ENCODE measurements at places on chromosomes 13 and 19. TPM values are rescaled to one million over a fixed set of nuclear protein-coding genes. Genes with fewer than 3 reads are reported as not detected.

DNA sequence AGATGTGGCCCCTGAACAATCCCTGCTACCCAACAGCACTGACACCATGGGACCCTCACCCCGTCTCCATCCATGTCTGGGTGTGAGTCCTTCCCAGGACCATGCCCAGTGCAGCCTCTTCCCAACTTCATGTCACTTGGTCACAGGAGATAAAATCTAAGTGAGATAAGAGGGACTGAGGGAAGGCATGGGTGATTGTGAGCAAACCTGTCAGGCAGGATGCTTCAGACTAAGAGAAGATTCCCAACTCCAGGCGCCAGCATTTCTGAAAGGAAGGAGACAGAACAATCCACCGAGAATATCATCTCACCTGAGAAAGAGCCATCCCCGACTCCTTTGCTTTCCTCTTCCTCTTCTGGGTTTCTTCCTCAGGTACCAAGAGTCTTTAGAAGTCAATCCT, 7.5 kb downstream of the ZNF320 start:
- DNase-seq: no peak

DNA sequence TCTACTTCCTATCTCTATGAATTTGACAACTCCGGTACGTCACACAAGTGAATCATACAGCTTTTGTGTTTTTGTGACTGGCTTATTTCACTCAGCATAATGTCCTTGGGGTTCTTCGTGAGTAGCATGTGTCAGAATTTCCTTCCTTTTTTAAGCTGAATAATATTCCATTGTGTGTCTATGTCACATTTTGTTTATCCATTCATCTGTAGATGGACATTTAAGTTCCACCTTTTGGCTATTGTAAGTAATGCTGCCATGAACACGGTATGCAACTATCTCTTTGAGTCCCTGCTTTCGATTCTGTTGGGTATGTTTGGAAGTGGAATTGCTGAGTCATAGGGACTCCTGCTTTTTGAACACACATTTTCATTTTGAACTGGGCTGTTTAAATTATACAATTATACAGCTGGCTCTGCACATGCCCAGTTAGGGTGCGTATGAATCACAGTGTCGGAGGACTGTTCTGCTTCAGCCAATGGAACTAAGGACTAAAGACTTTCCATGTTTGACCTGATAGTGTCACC, 43.0 kb upstream of the C13orf42 start:
- no peak for DNase-seq

DNA sequence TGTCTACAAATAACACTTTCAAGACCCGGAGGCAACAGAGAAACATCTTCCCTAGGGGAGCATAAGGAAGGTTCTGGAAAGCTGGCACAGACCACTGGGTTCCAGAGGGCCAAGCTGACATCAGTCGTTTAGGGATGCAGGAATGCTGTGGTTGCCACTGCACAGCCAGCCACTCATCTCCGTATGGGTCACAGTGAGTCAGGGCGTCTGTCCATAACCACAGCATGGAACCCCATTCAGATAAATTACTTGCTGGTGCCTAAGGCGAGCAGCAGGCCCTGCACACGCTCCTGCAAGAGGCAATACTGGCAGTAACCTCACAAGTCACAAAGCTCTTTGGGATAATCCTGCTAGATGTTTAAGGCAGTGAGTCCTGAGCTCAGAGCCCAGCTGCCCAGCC, 140.9 kb upstream of the UBL3 start:
- DNase-seq: no peak

The FPR1 gene
- total RNA-seq: not detected

The HPN gene
- total RNA-seq: not detected

The WDR88 gene
- total RNA-seq: not detected

The EXOSC5 gene
- total RNA-seq: 20.9 TPM

GRCh38 chr13:31442571-31442970, 242.8 kb downstream of the B3GLCT start:
- DNase-seq: no peak

The PCDH17 gene
- not detected for total RNA-seq

- DNase-seq: no peak
Measured at GRCh38 chr13:110128546-110128945, 178.4 kb downstream of the COL4A1 start.

GRCh38 chr19:45468803-45469131, 971 bp downstream of the FOSB start:
- DNase-seq: no peak

DNA sequence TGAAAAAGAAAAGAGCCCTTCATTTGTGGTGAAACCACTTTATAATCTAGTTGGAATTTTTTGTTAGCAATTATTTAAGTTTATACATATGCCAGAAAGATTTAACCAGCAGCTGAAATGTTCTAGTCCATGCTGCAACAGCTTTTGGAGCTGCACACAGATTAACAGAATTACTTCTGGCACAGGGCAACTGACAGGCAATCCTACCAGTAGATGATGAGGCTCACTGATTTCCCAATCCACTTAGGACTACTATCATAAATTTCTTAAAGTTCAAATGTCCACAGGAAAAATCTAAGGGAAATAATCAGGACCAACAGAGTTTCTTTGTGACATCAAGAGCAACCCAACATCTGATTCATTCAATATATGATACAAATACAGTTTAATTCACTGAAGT, 78.8 kb downstream of the CRYL1 start:
- no peak for DNase-seq

- no peak for DNase-seq
Measured at GRCh38 chr13:94988654-94989053, 276.3 kb upstream of the SOX21 start.

GRCh38 chr13:25286308-25286968, 850 bp downstream of the MTMR6 start:
- no peak for DNase-seq

GRCh38 chr13:27440408-27440807, 10.0 kb downstream of the MTIF3 start:
- no peak for DNase-seq

The OR7C1 gene
- total RNA-seq: not detected

DNA sequence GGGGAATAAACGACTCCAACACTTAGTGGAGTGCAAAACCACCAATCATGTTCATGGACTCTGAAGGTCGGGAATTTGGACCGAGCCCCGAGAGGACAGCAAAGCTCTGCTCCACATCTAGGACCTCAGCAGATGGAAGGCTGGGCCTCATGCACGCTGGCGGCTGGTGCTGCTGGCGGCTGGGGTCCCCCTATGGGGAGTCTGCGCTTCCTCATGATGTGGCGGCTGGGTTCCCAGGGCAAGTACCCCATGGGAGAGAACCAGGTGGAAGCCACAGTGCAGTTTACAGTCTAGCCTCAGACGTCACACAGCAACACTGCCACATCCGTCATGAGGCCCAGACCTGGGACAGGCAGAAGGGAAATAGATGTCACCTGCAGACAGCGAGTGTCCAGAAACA, 13.2 kb downstream of the PEPD start:
- no peak for DNase-seq

The C19orf85 gene
- not detected for total RNA-seq

Measured in activated naive CD8-positive, alpha-beta T cell treated with anti-CD3 and anti-CD28 coated beads, Interleukin-2, amount 10 ng/mL, durations not matched to agents 7 days and 5 days (primary cell).